ENCODE measurements at places on chromosomes 12 and 14.
A peak's percentile ranks its signal among the peaks of the same experiment; 100 is the strongest.

DNA sequence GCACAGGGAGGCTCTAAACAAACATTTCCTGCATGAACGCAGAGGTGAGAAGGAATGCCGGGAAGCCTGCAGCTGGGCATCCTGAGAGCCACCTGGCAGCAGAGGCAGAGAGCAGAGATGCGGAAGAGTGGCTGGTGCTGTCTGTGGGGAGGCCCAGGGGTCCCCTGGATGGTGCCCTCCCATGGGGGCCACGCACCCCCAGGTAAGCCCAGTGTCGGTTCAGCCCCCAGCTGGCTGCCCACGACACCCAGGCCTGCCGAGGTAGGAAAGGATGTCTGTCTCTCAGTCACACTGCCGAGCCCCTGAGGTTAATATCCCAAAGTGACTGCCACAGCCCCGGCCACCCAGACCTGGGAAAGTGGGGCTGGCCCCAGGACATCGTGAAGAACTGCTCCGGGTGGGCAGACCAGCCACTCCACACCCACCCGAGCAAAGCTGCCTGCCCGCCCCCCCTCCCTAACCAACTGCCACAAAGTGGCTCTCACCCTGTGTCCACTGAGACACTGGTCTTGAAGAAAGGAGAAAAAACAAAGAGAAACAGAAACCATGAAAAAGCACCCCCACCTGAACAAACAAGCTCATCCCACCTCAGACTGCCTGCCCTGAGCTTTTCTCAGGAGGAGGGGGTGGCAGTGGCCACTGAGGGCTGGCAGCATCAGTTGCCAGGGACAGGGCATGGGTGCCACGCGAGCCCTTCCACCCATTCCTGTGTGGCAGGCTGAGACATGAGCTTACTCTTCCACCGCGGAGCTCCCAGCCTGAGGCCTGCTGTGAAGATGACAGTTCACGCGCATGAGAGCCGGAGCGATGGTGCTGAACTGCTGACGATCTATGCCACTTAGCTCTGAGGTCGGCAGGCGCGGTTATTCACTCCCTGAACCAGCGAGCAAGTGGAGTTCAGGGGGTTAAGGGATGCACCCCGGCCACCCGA, 40.8 kb downstream of the CCDC88C start:
- no peak for DNase-seq

- DNase-seq = peak; percentile 6
Observed at GRCh38 chr14:104559804-104560585, 19.6 kb upstream of the C14orf180 start.

- DNase-seq = no peak
Observed at GRCh38 chr12:21502164-21502496, 541 bp downstream of the GOLT1B start.

DNA sequence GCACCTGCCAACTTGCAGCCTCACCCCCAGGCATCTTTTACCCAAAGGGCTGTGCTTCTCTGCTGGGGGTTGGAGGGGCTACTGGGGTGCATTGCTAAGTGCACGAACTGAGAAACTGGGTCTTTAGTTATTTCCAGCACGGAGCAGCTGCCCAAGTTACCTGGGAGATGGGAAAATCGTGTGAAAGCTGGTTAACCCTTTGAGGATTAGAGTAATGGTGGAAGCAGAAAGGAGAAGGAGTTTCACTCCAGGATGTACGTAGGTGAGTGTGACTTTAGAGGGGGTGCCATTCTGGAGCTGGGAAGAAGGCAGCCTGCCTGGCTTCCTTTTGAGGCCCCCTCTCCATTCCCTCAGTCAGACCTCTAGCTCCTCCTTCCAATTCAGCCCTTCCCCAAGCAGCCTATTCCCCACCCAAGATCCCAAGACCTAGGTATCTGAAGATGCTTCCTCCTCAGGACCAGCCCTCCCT, 1.0 kb upstream of the ADCY6 start:
- DNase-seq = no peak

- no peak for DNase-seq
Observed at GRCh38 chr12:31227401-31227981, 98.5 kb downstream of the SINHCAF start.

GRCh38 chr14:100629696-100630095, 42.5 kb upstream of the BEGAIN start:
- no peak for DNase-seq

- no peak for DNase-seq
Observed at GRCh38 chr14:37399517-37399916, 195.5 kb downstream of the FOXA1 start.

- DNase-seq = no peak
Observed at GRCh38 chr14:101969481-101969880, 5.1 kb downstream of the DYNC1H1 start.

- no peak for DNase-seq
Observed at GRCh38 chr14:51211149-51211548, 28.9 kb upstream of the TMX1 start.

- DNase-seq = no peak
Observed at GRCh38 chr12:56197921-56198635, 8.8 kb upstream of the SMARCC2 start.

GRCh38 chr12:62694632-62695031, 228.0 kb downstream of the MON2 start:
- DNase-seq = no peak

GRCh38 chr14:99774556-99775307, 18.5 kb upstream of the EML1 start:
- DNase-seq = no peak

- no peak for DNase-seq
Observed at GRCh38 chr14:75282170-75282554, 3.5 kb downstream of the FOS start.
